ENCODE measurements at places on chromosomes 12 and 14. TPM values are rescaled to one million over a fixed set of nuclear protein-coding genes. Genes with fewer than 3 reads are reported as not detected.

- no peak for DNase-seq
Observed at GRCh38 chr12:26691234-26691970, 141.6 kb downstream of the ITPR2 start.

- DNase-seq = peak; percentile 6
Observed at GRCh38 chr12:96985515-96986362, 78.7 kb downstream of the NEDD1 start.

- no peak for DNase-seq
Observed at GRCh38 chr14:86050072-86050683, 520.2 kb downstream of the FLRT2 start.

Gene TTC8
- total RNA-seq = 19.1 TPM

- DNase-seq = peak; percentile 55
Observed at GRCh38 chr12:77591959-77592743, 238.5 kb upstream of the NAV3 start.

GRCh38 chr14:24411443-24412389 is 12.9 kb downstream of the NYNRIN start:
- DNase-seq = peak; percentile 50

Gene BDKRB1
- total RNA-seq = not detected

Gene NGB
- 1.5 TPM for total RNA-seq
